ENCODE measurements at places on chromosomes 4 and X.
A peak's percentile ranks its signal among the peaks of the same experiment; 100 is the strongest.

DNA sequence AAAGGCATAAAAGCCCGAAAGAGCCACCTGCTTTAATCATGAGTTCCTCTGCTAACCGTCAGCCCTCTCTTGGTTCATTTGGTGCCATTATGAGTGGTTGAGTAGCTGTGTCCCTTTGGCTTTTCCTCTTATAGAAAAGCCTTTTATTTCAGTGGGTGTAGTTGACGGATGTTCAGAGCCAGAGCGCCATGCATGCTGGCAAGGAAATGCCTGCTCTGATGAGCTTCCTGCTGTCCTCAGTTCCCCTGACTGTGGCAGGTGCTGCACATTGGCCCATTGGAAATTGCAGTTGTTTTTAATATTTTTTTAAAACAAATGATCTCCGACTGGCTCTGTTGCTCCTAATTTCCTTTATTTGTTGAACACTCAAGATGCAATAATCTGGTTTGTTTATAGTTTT lies 77.3 kb upstream of the LIMCH1 start:
- DNase-seq, result no peak

DNA sequence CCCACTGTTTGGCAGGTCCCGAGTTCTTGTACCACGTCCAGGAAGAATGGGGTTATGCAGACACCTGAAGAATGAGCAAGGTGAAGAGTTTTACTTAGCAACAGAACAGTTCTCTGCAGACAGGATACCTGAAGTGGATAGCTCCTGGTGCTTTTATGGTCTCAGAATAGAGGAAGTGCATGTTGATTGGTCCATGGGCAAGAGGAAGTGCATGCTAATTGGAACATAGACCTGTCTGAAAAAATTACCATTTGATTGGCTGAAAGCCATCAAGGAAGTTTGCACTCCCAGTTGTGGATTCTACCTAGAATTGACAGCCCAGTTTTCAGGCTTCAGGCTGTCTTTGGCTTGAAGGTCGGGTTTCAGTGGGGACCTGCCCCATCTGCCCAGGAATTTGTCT lies 887.5 kb downstream of the FAT4 start:
- no peak for DNase-seq

DNA sequence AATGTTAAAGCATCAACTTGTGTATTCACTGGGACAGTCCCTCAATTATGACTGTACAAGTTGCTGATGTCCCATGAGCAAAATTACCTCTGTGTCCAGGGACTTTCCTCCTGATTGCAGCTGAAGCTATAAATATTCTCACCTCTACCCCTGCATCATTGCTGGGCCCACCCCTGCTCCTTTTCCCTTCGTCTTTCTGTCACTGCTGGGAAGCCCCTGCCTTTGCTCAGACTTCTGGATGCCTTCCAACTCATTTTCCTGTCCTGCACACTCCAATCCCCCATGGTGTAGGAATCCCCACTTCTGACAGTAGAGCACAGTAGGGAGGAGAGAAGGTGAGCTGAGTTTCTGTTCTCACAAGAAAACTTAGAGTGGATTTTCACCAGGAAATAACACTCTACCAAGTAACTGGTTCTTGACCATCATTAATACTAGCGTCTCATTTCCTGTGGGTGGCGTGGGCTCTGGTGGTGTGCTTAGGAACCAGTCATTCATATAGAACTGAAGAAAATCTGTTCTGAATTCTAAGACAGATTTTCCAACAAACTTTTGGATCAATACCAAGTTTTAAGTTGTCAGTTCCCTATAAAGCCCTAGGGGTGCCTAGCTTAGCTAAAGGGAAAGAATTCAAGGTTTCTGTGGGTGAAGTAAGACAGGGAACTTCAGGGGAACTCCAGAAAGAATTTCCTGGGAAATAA lies 136.2 kb upstream of the MED14 start:
- DNase-seq, result peak; percentile 21

GRCh38 chr4:27315625-27316024 lies 455.0 kb downstream of the STIM2 start:
- DNase-seq, result no peak

- no peak for DNase-seq
Measured at GRCh38 chrX:43961699-43962098, 11.5 kb downstream of the NDP start.

- DNase-seq, result no peak
Measured at GRCh38 chr4:107094976-107095375, 58.9 kb upstream of the DKK2 start.

DNA sequence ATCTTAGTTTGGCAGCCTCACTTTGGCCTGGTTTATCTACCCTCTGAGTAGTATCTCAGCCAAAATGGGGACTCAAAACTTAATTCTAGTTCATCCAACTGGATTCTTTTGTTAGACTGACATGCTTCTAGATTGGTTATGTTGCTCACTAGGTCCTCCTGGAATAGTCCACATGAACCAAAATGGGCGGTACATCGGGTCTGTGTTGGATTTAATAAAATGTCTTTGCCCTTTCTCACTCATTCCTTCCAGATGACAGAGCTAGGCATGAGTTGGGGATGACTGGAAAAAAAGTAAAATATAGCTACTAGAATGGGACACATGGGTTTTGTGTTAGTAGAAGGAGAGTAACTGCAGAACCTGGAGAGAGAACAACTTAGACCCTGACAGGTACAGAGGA lies 247.9 kb downstream of the CCSER1 start:
- no peak for DNase-seq

DNA sequence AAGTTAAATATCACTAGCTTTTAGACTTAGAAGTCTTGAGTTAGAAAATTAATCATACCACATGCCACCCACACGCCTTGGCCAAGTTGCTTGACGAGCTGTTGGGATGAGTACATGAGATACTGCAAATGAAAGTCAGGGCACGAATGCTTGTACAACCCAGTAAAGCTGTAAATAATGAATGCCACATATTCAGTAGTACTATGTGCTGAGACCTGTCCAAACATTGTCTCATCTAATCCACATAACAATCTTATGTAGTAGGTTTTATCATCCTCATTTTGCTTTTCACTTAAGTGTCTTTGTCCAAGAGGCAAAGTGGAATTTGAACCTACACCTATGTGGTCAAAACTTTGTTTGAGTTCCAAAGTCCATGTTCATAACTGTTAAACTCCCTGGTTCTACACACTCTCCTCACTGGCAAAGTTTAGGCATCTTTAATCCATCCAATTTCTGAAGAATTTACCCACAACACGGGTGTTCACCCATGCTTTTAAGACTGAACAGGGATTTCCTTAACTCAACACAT lies 74.1 kb downstream of the LDB2 start:
- no peak for DNase-seq

DNA sequence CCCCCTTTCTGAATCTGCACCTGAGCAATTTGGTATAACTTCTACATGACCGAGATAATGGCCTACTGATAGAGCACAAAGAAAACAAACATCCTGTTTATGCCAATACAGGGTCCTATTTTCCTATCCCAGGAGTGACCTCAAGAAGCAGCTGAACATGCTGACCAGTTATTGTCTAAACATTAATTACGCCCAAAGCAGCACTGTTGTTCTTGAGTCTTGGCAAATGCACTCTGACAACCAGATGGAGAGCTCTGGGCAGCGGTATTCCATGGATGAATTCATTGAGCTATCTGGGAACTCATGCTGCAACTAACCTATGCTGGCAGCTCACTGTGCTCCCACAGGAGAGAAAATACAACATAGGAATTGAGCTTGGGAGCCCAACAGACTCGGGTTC lies 52.6 kb downstream of the PCYT1B start:
- DNase-seq, result no peak

GRCh38 chr4:87087015-87087414 lies 133.4 kb downstream of the KLHL8 start:
- DNase-seq, result no peak

- DNase-seq, result no peak
Measured at GRCh38 chrX:121150217-121150616, 102.8 kb downstream of the GLUD2 start.

DNA sequence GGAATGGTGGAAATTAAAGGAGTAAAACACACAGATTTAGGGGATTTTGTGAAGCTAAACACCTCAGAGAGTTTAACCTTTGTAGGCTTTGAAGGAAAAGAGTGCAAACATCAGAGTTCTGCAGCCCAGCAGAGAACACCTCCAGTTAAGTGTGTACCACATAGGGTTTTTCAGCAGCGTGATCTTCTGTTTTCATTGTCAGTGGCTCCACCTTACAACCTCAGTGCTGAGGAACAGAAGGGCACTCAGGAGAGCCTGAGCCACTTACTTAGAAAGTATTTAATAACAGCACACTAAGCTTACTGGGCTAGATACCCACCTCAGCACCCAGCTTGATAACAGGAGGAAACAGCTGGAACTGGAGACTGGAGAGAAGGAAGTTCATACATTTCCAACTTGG lies 2.0 kb upstream of the FBXW7 start:
- peak; percentile 23 for DNase-seq

DNA sequence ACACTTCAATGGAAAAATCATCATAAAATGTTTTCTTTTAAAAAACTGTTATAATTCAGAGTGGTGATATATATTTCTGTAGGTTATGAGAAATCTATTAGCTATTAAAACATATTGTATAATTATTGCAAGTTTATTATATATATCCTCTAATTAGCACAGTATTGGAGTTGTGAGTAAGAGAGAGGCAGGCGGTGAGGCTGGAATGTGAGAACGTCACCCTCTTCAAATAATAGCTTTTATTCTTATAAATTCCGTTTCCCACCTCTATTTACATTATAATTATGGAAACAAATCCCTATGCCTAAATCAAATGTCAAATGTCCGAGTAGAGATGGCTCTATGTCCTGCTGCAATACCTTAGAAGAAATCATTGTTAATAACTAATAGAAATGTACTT lies 292.9 kb downstream of the ADGRL3 start:
- no peak for DNase-seq

DNA sequence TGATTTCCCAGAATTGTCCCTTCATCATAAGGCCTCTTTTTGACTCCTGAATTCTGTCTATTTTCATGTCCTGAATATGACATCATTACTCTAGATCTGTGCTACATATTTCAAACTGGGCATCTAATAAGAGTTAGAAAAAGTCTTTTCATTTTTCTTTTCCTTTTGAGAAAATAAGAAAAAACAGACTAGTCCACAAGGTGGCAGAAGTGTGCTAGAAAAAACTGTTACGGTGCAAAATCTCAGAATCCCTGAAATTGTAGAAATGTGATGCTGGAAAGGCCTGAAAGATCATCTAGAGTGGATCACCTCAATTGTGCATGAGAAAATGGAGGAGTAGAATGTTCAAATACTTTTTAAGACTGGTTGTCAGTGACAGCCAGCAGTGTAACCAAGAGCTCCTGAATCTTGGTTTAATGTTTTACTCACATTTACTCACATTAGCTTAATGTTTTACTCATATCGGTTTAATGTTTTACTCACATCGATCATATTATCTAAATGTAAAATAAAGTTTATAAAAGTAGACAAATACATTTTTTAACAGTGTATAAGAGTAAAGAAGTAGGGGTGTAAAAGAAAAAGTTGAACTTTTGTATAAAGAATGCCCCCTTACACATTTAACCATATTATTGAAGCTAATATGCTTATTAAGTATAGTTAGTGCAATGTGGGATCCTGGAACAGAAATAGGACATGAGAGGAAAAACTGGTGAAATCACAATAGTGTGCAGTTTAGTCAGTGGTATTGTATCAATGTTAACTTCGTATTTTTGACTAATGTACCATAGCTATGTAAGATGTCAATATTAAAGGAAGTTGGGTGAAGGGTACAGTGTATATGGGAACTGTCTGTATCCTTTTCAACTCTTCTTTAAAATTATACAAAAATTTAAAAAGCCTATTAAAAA lies 15.2 kb downstream of the ASB11 start:
- peak; percentile 49 for DNase-seq

DNA sequence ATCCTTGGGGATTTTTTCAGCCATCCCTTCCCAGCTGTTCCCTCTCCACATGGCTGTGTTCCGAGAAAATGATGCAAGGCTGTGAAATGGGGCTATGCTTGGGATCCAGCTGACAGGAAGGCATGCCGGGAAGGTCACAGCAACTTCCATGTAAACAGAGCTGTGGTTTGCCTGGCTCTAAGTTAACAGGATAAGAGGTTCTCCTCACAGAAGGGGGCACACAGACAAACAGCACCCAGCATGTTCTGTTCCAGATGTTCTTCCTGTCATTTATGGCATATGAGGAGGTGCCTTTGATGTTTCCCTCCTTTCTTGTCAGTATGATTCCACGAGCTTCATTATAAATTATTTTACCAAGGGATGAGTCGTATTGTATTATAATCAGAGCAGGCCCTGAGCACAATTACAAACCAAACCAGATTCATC lies 220.7 kb downstream of the ANTXR2 start:
- no peak for DNase-seq
